Thymus (tissue), 14 donors: ENCODE measurements at places on chromosomes 16 and 17. TPM values are rescaled to one million over a fixed set of nuclear protein-coding genes. Genes with fewer than 3 reads are reported as not detected.

HIGD1B gene
- 2.2 TPM for polyA plus RNA-seq

IL34 gene
- 4.7 TPM for polyA plus RNA-seq

GRCh38 chr17:57121308-57122042 lies 36.4 kb downstream of the AKAP1 start:
- H3K36me3 ChIP-seq = peaks cover 30% of the 10 kb centered on the region
- no peaks in the 10 kb centered on the region for H3K27me3 ChIP-seq
- no peak for DNase-seq
- H3K27ac ChIP-seq = no peak overlapping the region

DYNC1LI2 gene
- 44.9 TPM for polyA plus RNA-seq

- no peaks in the 10 kb centered on the region for H3K4me1 ChIP-seq
- no peak overlapping the region for H3K4me3 ChIP-seq
- H3K27ac ChIP-seq = peak overlapping the region; percentile 64
- no peak for DNase-seq
- H3K36me3 ChIP-seq = no peaks in the 10 kb centered on the region
- H3K27me3 ChIP-seq = no peaks in the 10 kb centered on the region
Observed at GRCh38 chr17:15456496-15456895, 10.9 kb downstream of the CDRT4 start.

- no peak overlapping the region for H3K27ac ChIP-seq
- DNase-seq = no peak
- H3K27me3 ChIP-seq = no peaks in the 10 kb centered on the region
- peaks cover 37% of the 10 kb centered on the region for H3K36me3 ChIP-seq
- H3K4me1 ChIP-seq = peaks cover 25% of the 10 kb centered on the region
- peak overlapping the region; percentile 93 for H3K4me3 ChIP-seq
Observed at GRCh38 chr17:81682565-81683207, 911 bp downstream of the ARL16 start.

- H3K4me3 ChIP-seq = peak overlapping the region; percentile 55
- no peaks in the 10 kb centered on the region for H3K36me3 ChIP-seq
- H3K4me1 ChIP-seq = peaks cover 7% of the 10 kb centered on the region
- no peaks in the 10 kb centered on the region for H3K27me3 ChIP-seq
- peak overlapping the region; percentile 36 for H3K27ac ChIP-seq
- DNase-seq = no peak
Observed at GRCh38 chr17:66192378-66192687, 400 bp upstream of the CEP112 start.

DNA sequence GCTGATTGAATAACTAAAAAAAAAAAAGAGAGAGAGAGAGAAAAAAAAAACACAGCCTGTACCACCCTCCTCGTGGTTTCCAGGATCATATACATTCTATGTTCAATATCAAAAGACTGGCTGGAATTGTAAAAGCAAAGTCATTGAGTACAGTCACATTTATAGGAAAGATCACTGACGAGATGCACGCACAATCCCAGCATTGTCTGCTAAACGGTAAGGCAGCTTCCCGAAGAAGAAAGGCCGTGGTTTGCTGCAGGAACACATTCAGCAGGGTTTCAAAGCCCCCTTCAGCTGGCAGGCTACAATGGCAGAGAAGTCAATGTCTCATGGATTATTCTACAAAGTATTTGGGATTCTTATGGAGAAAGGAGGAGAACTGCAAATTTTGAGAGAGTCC lies 9.3 kb downstream of the NQO1 start:
- H3K36me3 ChIP-seq = no peaks in the 10 kb centered on the region
- no peaks in the 10 kb centered on the region for H3K27me3 ChIP-seq
- no peak overlapping the region for H3K27ac ChIP-seq
- no peak overlapping the region for H3K4me3 ChIP-seq
- H3K4me1 ChIP-seq = no peaks in the 10 kb centered on the region

ANKRD40CL gene
- 0.05 TPM for polyA plus RNA-seq

DNA sequence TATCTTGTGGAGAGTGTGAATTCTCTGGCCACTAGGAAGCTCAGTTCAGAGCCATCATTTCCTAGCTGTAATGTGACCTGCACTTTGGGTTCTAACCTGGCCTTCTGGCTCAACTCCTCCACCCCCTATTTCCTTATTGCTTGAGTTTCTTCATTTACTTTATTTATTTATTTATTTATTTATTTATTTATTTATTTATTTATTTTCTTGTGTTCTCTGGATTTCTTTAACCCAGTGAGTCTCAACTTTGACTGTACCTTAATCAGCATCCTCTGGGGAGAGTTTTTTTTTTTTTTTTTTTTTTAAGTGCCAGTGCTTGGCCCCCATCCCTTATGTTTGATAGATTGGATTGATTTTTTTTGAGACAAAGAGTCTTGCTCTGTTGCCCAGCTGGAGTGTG lies 18.1 kb downstream of the EPN2 start:
- no peaks in the 10 kb centered on the region for H3K27me3 ChIP-seq
- no peaks in the 10 kb centered on the region for H3K36me3 ChIP-seq
- H3K4me3 ChIP-seq = no peak overlapping the region
- no peak for DNase-seq
- no peaks in the 10 kb centered on the region for H3K4me1 ChIP-seq

DNA sequence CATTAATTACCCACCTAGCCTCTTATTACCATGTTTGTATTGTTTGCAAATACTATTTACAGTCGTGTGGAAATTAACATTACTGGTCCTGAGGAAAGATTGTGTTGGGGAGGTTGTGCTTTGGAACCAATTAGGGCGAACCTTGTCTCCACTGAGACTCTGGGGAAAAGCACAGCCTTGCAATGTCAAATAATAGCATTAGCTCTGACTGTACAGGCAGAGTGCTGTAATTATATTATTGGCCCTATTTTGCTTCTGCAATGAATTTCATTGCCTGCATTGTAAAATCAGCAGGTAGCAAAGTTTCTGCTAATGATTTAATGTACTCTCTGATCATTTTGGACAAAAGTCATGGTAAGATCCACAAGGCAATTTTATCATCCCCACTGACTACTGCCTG lies 97.0 kb downstream of the WWOX start:
- H3K27me3 ChIP-seq = no peaks in the 10 kb centered on the region
- no peak overlapping the region for H3K27ac ChIP-seq
- H3K4me1 ChIP-seq = no peaks in the 10 kb centered on the region
- no peak for DNase-seq
- no peaks in the 10 kb centered on the region for H3K36me3 ChIP-seq

DNA sequence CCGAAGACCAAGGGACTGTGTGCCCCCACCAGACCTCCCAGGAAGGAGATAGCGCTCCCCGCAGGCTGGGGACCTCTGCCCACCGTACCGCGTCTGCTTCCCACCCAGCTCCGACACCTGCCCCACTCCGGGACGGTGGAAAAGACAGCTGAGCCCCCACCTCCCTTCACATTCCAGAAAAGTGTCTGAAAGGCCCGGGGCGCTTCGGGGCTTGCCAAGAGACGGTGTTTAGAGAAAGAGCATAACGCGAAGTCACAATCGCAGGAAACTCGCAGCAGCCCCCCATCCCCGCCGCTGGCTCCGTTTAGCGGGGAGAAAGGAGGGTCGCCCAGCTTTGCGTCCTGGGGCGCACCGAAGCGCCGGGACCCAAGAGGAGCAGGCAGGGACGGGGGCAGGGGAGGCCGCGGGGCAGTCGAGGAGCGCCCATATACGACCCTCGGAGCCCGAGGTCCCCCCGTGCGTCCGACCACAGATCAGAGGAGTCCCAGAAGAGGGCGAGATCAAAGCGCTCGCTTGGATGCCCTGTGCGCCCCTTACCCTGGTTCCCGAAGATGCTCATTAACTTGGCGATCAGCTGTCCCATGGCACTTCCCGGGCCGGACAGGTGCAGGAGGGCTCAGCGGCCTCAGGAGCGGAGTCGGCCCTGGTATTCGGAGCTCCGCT lies 652 bp downstream of the ARL5C start:
- H3K4me3 ChIP-seq = peak overlapping the region; percentile 79
- H3K27ac ChIP-seq = peak overlapping the region; percentile 94
- peaks cover 5% of the 10 kb centered on the region for H3K27me3 ChIP-seq
- peaks cover 11% of the 10 kb centered on the region for H3K36me3 ChIP-seq
- H3K4me1 ChIP-seq = peaks cover 90% of the 10 kb centered on the region
